ENCODE measurements at places on chromosomes 7 and 10.

DNA sequence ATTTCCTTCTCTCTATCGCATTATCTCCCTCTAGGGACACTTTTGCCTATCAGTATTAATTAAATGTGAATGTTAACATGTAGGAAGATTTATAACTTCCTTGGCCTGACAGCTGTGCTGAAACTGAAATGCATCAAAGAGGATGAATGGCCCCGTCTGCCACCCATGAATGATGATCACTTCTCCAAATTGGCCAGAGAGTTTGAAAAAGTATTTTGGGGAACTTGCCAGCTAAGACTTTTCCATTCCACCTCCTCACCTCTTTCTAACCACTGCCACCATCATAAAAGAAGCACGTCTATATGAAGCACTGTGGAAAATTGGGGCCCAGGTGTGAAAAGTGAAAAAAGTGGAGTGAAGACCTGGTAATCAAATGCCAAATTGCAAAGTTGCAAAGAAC, 25.4 kb upstream of the ST8SIA6 start:
- DNase-seq = no peak

DNA sequence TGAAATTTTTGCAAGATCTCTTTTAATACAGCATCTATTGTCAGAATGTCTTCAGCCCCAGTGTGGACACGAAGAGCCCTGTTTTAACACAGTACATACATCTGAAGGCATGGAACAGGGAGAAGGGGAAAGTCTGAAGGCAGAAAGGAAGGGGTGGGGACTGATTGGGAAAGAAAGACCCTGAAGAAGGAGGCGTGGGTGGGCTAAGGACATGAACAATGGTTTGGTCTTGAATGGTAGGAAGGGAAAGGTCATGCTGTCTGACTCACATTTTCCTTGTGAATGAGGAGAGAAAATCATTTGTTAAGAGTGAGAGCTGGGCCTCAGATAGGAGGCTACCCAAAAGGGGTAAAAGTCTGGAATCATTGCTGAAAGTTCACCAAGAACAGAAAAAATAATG, 297.1 kb downstream of the GALNT17 start:
- no peak for DNase-seq

- DNase-seq = no peak
These were observed 2.9 kb downstream of the GPNMB start for GRCh38 chr7:23249486-23249885.

DNA sequence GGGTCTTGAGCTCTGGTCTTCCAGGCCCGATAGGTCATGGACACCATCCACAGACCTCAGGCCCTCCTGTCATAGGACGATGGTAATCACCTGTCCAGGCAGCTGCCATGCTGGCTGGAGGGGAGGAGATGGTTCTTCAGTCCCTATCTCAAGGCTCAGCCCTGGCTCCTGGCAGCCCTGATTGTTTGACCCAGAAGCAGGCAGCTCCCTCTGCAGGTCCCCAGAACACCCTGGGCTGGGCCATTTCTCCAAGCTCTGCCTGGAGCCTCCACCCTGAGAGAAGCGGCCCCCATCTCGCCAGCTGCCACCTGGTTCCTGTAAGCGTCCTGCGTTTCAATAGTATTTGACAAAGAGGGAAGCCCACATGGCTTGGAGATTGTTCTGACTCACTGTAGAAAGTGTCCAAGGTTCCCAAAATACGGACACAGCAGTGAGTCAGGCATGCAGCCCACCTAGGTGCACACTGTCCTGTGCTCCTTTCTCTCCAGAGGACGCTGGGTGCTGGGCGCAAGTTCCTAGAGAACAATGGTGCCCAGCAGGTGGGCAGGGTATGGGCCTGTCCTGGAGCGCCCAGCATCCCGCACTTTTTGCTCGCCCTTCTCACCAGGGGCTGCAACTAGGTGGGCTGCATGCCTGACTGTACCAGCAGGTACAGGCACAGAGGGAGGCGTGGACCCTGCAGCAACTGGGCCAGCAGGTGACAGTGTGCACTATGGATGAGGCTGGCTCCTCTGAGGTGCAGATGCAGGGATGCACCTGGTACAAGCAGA, 72.4 kb upstream of the EBF3 start:
- DNase-seq = no peak

DNA sequence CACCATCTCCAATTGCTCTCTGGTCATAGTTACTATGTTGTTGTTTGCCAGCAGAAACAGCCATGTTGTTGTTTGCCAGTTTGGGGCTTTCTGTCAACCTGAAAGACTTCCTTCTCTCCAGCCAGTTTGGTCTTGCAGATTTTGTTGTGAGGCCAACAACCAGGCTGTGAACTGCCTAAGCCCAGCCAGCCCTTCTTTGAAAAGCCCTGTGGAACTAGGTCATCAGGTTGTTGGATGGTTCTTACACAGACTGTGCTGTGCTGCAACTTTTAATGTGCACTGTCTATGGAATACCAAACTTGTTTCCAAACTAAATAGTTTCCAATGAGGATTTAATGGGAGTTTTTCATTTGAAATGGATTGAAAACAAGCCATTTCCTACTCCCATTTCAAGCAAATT, 592.7 kb upstream of the GALNT17 start:
- DNase-seq = peak; percentile 44
